ENCODE measurements at places on chromosomes 4 and X.
A peak's percentile ranks its signal among the peaks of the same experiment; 100 is the strongest.

GRCh38 chr4:78032446-78032845, 24.7 kb upstream of the FRAS1 start:
- peak; percentile 80 for DNase-seq

GRCh38 chrX:102845020-102845419, 92.1 kb upstream of the RAB40AL start:
- no peak for DNase-seq

GRCh38 chr4:47831026-47831679, 6.7 kb downstream of the CORIN start:
- DNase-seq, result no peak

DNA sequence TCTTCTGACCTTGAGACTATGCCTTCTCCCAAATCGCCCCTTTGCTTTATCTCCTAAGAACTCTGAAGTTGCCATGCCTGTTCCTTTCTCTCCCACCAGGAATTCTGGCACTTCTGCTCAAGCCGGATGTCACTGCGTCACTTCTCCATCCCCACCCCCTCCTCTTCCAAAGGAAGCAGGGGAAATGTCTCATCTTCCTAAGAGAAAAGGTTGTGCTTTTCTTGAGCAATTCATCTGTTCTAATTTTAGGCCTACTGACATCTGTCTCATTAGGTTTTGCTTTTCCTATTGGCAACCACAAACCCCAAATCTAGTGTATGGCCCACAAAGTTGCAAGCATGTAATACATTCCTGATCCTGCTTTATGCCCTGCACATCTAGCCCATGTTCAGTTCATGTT, 163.1 kb upstream of the PLAC1 start:
- no peak for DNase-seq

- no peak for DNase-seq
Observed at GRCh38 chr4:179441596-179441995, 1999.4 kb upstream of the AGA start.
